NCI-H460 (cell line): ENCODE measurements at places on chromosomes 2 and 18. TPM values are rescaled to one million over a fixed set of nuclear protein-coding genes. Genes with fewer than 3 reads are reported as not detected.

TGFA gene
- 0.64 and 1.3 TPM in 2 replicates for total RNA-seq

- DNase-seq: no peak
Observed at GRCh38 chr2:74902281-74902860, 56.1 kb upstream of the POLE4 start.

GRCh38 chr18:3624546-3624934, 174.6 kb downstream of the TGIF1 start:
- no peak for DNase-seq

PPM1B gene
- 12.3 and 18.1 TPM in 2 replicates for total RNA-seq

RFX8 gene
- 0.12 TPM in 1 of 2 replicates, not detected in the other for total RNA-seq

DNA sequence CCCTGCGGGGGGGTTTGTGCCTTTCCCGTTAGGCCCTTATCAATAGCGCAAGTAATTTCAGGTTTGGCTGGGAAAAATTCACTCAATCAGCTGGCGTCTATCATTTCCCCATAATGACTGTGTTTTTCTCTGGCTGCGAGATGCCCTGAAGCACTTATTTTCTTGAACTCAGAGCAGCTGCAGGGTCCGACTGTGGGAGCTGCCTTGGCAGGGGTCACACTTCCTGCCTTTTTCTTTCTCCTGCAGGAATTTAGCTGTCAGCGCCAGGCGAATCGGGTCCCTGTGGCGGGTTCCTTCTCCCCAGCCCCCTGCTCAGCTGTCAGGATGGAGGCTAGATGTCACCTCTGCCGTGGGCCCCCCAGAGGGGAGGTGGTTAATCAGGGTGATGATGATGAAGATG, 81.3 kb upstream of the HPCAL1 start:
- no peak for DNase-seq

IHH gene
- not detected in 2 replicates for total RNA-seq

FHOD3 gene
- 17.5 and 23.1 TPM in 2 replicates for total RNA-seq

DNA sequence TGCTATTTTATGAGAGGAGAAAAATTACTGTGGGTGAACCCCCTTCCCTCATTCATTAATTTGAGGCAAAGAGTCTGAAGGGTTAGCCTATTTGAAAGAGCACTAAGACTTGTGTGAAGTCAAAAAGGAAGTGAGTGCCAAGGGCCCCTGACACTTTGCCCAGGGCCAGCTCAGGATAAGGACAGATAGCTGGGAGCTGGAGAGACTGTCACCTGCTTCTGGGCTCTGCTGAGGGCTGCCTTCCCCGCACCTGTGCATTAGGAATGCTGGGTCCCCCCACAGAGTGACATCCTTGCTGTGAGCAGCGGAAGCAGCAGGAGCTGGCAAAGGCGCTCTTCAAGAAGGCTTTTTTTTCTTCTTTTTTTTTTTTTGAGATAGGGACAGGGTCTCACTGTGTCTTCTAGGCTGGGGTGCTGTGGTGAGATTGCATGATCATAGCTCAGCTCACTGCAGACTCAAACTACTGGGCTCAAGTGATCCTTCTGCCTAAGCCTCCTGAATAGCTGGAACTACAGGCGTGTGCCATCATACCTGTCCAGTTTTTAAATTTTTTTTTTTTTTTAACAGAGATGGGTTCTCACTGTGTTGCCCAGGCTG, 148.3 kb downstream of the AQP4 start:
- no peak for DNase-seq

DNA sequence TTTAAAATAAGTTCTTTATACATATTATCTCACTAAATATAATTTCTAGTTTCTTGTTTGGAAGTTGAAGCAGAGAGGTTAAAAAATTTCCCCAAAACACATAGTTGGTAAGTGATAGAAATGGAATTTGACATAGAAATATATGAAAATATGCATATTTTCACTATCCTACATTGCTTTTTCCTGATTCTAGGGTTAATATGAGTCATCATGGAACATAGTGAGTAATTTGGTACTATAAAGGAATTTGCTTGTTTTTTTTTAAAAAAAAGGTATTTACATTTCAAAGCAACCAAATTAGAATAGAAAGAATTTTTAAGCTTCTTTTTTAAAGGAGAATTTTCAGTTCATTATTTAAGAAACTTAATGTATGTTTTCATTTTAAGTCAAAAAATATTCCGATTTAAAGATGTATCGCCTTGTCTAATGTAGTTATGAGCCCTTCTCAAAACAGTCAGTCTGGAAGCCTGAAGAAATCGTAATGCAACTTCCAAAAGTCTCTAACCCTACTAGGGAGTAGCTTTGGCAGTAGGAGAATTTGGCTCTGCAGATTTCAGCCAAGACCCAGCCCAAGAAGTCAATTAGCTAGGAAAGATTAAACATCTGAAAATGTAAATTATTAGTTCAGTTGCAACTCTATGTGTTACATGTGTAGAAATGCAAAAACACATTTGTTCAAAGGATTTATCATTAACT, 147.3 kb downstream of the RDH14 start:
- no peak for DNase-seq

SLC5A7 gene
- total RNA-seq: not detected in 2 replicates

GRCh38 chr2:177675825-177676224, 283.3 kb downstream of the AGPS start:
- DNase-seq: no peak

CD8A gene
- total RNA-seq: 0.12 and 0.29 TPM in 2 replicates

GRCh38 chr18:74901362-74902146, 303.9 kb downstream of the ZNF407 start:
- no peak for DNase-seq
